GM12864 (cell line): ENCODE measurements at places on chromosomes 7 and 10.

DNA sequence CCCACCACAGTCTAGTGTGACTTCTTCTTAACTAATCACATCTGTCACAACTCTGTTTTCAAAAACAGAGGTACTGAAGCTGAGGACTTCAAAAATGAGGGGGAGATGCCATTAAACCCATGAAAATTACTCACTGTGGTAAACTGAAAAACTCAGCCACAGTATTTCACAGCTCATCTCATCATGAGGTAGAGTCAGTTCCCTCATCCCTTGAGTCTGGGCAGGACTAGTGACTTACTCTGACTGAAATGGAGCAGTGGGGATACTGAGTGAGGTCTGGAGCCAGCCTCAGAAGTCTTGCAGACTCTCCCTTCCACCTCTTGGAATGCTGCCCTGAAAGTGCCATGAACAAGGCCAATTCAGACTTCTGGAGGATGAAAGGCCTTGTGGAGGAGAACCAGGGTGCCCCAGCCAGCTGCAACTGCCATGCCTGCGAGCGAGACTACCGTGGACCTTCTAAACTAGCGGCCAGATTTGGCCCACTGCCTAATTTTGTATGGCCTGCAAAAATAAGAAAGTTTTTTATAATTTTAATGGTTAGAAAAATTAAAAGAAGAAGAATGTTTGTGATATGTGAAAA, 24.7 kb upstream of the ANKRD1 start:
- no peak for DNase-seq

DNA sequence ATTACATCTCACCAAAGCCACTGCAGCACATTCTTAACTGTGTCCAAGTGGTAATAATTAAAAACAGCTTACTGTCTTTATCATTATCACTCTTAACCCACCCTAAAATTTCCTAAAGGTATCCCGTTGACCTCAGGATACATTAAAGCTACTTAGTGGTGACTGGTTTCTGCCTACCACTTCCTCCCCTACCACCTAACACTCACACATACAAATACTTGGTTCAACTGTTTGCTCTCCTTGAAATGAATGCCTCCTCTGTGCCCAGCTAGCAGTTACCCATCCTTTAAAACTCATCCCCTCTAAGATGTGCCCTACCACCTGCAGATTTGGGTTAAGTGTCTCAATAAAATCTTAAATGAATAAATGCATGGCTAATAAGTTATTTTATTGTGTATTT, 7.1 kb downstream of the PCGF5 start:
- DNase-seq = no peak

GRCh38 chr10:35569836-35570235, 35.3 kb upstream of the GJD4 start:
- DNase-seq = no peak

GRCh38 chr7:75789361-75789924, 17.4 kb upstream of the CCL26 start:
- no peak for DNase-seq

GRCh38 chr7:135335628-135336139, 102.0 kb downstream of the STRA8 start:
- no peak for DNase-seq

GRCh38 chr10:16425449-16425848, 11.4 kb upstream of the PTER start:
- no peak for DNase-seq
